ENCODE measurements at places on chromosomes 1 and 21. TPM values are rescaled to one million over a fixed set of nuclear protein-coding genes. Genes with fewer than 3 reads are reported as not detected.

GRCh38 chr1:236810018-236810417 lies 14.9 kb downstream of the MTR start:
- DNase-seq = no peak

GRCh38 chr1:185244015-185244747 lies 72.9 kb downstream of the IVNS1ABP start:
- no peak for DNase-seq

GRCh38 chr1:207988326-207989165 lies 77.6 kb upstream of the CD34 start:
- no peak for DNase-seq

GRCh38 chr1:212529211-212529741 lies 79.3 kb upstream of the ATF3 start:
- no peak for DNase-seq

DNA sequence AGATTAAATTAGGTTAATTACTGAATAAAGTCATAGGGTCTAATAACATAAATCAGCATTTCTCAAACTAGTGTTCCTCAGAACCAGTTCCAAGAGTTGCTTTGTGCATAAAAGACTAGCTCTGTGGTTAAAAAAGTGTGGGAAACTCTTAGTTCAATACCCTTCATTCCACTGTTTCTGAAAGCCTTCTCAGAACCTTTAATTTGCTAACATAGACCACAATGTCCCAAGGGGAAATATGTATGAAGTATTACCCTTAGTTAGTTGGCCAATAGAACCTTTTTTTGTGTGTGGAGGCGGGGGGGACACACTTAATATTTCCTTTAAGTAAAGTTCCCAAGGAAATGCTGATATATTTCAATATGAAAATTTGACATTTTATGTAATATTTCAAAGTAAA lies 20.4 kb downstream of the ODF2L start:
- no peak for DNase-seq

- DNase-seq = no peak
Measured at GRCh38 chr1:81374481-81374880, 426.3 kb upstream of the ADGRL2 start.

DNA sequence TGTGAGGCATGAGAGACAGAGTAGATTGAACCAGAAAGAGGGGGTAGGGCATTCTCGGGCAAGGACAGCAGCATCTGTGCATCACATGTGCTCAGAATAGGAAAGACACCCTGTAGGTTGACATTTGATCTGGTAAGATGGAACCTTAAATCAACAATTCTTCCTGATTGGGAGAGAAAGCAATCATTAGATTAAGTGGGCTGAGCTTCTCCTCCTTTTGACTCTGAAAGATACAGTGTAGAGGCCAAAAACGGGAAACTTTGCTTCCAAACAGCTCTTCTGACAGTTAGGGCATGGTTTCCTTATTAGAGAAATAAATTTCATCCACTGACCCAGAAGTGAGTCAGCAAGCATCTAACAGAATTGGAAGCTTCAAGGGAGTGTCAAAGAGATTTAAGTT lies 9.7 kb downstream of the KIF14 start:
- DNase-seq = no peak

DNA sequence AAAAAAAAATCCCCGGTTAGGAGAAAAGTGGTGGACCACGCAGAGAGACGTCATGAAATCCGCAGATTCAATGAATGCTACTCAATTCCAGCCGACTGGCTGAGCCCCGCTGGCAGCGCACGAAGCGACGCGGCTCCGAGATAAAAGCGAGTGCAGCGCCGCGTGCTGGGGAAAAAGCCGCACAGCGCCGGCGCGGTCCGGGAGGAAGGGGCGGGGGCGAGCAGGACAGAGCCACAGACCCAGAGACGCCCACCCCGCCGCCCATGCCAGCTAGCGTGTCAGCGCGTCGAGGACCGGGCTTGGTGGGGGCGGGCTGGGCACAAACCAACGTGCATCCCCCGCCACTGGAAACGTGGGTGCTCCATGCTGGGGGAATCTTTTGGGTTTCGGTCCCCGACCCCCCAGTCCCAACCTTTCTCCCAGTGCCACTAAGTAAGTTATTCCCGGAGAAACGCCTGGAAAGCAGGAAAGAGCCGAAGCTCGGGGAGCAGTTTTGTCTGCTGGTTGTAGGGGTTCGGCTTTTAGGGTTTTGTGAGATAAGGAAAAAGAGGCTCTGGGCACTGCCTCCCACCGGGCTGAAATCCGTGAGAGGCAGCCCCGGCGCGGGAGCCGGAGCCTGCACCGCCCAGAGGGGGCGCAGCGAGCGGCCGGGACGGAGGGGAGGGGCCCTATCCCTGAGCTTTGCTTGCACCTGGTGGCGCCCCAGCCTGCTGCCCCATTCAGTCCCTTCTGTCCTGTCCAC lies at the start of gene KCNJ6:
Gene KCNJ6, minus strand, starts transcription at position 148 of the 742 bp plus-strand sequence. CDS start 75,775 bp downstream, outside the sequence.
- DNase-seq = no peak

DNA sequence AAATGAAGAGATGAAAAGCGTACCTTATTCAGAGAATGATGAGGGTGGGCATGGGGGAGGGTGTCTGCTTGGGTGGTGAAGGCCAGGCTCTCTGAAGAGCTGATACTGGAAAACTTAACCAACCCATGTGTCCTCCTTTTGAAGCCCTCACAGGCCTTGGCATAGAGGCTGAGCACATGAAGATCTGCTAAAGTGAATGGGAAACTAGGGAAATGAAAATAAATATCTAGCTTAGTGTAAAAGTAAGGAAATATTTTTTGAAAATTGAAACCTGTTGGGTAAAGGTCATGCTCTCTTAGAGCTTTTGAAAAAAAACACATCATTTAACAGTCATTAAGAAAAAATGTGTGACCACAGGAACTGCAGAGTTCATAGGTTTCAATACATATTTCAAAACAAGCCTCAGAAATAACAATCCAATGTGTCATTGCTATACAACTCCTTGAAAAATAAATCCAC lies 40.5 kb upstream of the RALGPS2 start:
- no peak for DNase-seq

GRCh38 chr21:32226444-32226843 lies 52.4 kb downstream of the MIS18A start:
- no peak for DNase-seq

DNA sequence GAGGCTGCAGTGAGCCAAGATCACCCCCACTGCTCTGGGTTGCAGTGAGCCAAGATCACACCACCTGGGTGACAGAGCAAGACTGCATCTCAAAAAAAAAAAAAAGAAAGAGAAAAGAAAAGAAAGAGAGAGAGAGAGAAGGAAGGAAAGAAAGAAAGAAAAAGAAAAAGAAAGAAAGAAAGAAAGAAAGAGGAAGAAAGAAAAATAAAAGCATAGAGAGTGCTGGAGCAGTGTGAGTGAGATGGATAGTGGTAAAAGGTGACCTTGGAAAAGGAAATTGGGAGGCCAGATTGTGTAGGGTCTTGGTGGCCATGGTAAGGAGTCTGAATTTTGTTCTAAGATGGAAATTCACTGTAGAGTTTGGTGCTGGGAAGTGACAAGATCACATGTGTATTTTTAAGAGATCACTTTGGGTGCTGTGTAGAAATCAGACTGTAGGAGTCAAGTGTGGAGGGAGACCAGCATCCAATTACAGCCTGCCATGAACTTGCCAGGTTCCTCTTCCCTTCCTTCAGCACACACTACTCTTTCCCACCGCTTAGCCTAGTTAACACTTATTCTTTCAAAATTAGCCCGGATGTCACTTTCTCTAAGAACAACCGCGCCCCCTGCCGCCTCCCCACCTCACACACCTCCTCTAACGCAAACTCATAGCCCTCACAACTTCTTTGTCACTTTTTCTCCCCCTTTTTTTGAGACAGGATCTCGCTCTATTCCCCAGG lies 17.9 kb downstream of the MTX1 start:
- peak; percentile 73 for DNase-seq

- no peak for DNase-seq
Measured at GRCh38 chr1:54325703-54326461, 80.3 kb downstream of the SSBP3 start.

DNA sequence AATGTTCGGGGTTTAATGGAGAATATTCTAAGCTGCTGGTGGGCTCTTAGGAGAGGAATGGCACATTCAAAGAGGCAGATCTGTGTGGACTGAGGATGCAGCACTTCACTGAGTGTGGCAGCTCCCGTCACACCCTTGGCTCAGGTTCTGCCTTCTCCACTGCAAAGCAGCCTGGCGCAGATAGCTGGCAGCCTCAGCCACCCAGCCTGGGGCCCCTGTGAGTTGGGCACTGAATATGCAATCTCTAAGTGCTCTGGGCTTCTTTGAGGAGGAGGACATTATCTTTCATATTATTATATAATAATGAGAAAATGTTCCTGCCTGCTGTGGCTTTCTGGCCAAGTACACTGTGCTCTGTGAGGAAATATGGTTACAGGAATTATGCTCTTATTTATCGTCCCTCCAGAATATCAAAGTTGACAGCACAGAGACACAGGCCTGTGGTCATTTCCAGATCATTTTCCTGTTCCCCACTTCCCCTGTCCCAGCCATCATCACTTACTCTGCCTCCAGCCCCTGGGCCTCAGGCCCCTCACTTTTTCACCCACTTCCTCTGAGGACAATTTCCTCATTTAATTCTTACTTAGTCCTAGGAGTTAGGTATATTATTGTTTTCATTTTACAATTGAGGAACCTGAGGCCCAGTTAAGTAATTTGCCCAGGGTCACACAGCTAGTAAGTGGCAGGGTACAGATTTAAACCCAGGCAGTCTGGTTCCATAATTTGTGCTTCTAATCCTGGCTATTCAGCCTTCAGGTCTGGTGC lies 53.6 kb downstream of the MAB21L3 start:
- DNase-seq = no peak

GRCh38 chr1:236753516-236753915 lies 41.6 kb upstream of the MTR start:
- DNase-seq = no peak

- DNase-seq = no peak
Measured at GRCh38 chr21:36798491-36798890, 99.6 kb downstream of the SIM2 start.

DNA sequence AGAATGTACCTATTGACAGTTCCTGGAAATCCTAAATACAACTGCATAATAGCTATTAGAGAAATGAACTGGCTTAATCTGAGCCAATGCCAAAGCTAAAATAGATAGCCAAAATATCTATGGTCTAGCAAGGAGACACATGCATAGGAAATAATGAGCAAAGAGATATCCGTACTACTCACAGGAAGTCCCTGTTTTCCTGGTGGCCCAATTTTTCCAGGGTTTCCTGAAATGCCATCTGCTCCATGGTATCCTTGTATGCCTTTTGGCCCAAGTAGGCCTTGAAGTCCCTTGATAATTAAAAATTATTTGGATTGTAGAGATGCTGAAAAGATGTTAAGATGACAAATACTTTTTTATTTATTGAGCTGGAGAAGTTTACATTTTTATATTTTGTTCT lies 108.4 kb upstream of the ZNHIT6 start:
- no peak for DNase-seq

- DNase-seq = no peak
Measured at GRCh38 chr1:36149973-36150295, 648 bp upstream of the TRAPPC3 start.

- DNase-seq = no peak
Measured at GRCh38 chr1:115340879-115341278, 2.8 kb upstream of the NGF start.

- DNase-seq = no peak
Measured at GRCh38 chr21:28325618-28326017, 667.1 kb downstream of the LTN1 start.

DNA sequence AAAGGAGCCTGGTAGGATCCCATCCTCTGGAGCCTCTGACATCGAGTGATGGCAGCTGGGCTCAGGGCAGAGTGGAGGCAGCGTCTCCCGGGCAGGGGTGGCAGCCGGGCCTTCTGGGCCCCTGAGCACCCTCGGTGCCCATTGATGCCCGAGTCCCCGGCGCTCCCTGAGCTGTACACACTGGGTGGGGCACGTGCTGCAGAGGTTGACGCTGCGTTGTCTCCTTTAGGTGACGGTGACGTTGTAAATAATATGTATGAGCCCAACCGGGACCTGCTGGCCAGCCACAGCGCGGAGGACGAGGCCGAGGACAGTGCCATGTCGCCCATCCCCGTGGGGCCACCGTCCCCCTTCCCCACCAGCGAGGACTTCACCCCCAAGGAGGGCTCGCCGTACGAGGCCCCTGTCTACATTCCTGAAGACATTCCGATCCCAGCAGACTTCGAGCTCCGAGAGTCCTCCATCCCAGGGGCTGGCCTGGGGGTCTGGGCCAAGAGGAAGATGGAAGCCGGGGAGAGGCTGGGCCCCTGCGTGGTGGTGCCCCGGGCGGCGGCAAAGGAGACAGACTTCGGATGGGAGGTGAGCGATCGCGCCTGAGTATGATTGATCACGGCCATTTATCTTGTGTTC lies 117.0 kb downstream of the PRDM16 start:
- DNase-seq = no peak

- no peak for DNase-seq
Measured at GRCh38 chr1:243379706-243380105, 123.9 kb downstream of the SDCCAG8 start.

GRCh38 chr1:98452162-98452561 lies 209.4 kb upstream of the SNX7 start:
- no peak for DNase-seq

- DNase-seq = no peak
Measured at GRCh38 chr1:117803318-117803717, 126.1 kb downstream of the GDAP2 start.

DNA sequence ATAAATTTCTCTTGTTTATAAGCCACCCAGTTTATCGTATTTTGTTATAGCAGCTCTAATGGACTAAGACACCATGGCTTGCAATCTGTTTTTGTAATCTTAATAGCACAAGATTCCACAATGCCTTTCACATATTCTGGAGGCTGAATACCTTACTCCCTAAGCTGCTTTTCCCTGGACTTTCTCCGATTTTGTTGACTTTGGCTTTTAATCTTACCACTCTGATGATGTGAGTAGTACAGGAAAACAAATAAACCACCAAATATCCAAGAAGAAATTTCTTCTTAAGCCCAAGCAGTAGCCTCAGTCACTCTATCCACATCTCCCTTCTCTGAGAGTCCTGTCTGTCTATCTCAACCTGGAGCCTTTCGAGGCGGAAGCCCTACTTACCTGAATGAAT lies 838.6 kb downstream of the LTN1 start:
- DNase-seq = no peak

- no peak for DNase-seq
Measured at GRCh38 chr1:84870591-84870990, 22.4 kb downstream of the LPAR3 start.

Gene GSTM1
- not detected for total RNA-seq

Gene PHC2
- 33.0 TPM for total RNA-seq

Gene FAM177B
- total RNA-seq = not detected

Gene HPCAL4
- total RNA-seq = 30.3 TPM

Gene PRR9
- total RNA-seq = not detected

Gene IVL
- total RNA-seq = not detected

Gene SH2D1B
- total RNA-seq = 0.22 TPM
